ENCODE measurements at places on chromosomes 3 and 15. TPM values are rescaled to one million over a fixed set of nuclear protein-coding genes. Genes with fewer than 3 reads are reported as not detected.

RAB6B gene
- 2.8 TPM for total RNA-seq

AP3B2 gene
- under 0.01 TPM for total RNA-seq

HDC gene
- total RNA-seq, result not detected

RGMA gene
- 0.40 TPM for total RNA-seq

INO80 gene
- total RNA-seq, result 27.3 TPM

RBMS3 gene
- 7.7 TPM for total RNA-seq

POC1A gene
- 35.6 TPM for total RNA-seq

GOLGA8Q gene
- not detected for total RNA-seq

DCLK3 gene
- total RNA-seq, result 0.07 TPM

NR2C2 gene
- total RNA-seq, result 15.4 TPM

GOLGA6L4 gene
- total RNA-seq, result 0.36 TPM

TLR9 gene
- not detected for total RNA-seq

FILIP1L gene
- total RNA-seq, result 24.1 TPM

HTR3E gene
- total RNA-seq, result not detected

SCAPER gene
- total RNA-seq, result 5.4 TPM

SCAANT1 gene
- total RNA-seq, result not detected

SEMA3G gene
- total RNA-seq, result 0.43 TPM

EXD1 gene
- not detected for total RNA-seq

HACD2 gene
- 29.4 TPM for total RNA-seq

ZNF80 gene
- total RNA-seq, result not detected

CLDN16 gene
- total RNA-seq, result 29.7 TPM

SPINK8 gene
- total RNA-seq, result not detected

POPDC2 gene
- 0.06 TPM for total RNA-seq

STRIT1 gene
- total RNA-seq, result not detected

TM4SF1 gene
- total RNA-seq, result 304 TPM

CEMIP gene
- 0.06 TPM for total RNA-seq

VILL gene
- 6.1 TPM for total RNA-seq

RASL12 gene
- not detected for total RNA-seq

CKMT1A gene
- 8.1 TPM for total RNA-seq

NTRK3 gene
- total RNA-seq, result not detected

SERINC4 gene
- total RNA-seq, result not detected

ARGFX gene
- total RNA-seq, result not detected

ARIH2 gene
- 44.8 TPM for total RNA-seq

ERC2 gene
- total RNA-seq, result 2.7 TPM

HRG gene
- not detected for total RNA-seq

ADAMTS17 gene
- 0.06 TPM for total RNA-seq

SLC6A1 gene
- total RNA-seq, result not detected

CHRM5 gene
- not detected for total RNA-seq

DUOX1 gene
- 0.22 TPM for total RNA-seq

PTH1R gene
- total RNA-seq, result 1.2 TPM

CYP1A1 gene
- 0.14 TPM for total RNA-seq

CLDN11 gene
- total RNA-seq, result 33.7 TPM

GOLGA6B gene
- total RNA-seq, result not detected

CFAP91 gene
- 2.2 TPM for total RNA-seq

CYP11A1 gene
- 2.6 TPM for total RNA-seq

SORD gene
- 32.7 TPM for total RNA-seq

TMEM158 gene
- 5.0 TPM for total RNA-seq

GNAT1 gene
- total RNA-seq, result not detected

ADCY5 gene
- total RNA-seq, result 2.7 TPM

RBPMS2 gene
- 0.36 TPM for total RNA-seq

LRRC3B gene
- not detected for total RNA-seq

ZSCAN29 gene
- total RNA-seq, result 15.6 TPM

SCN11A gene
- not detected for total RNA-seq

PDZRN3 gene
- 0.22 TPM for total RNA-seq

LRRIQ4 gene
- not detected for total RNA-seq

ADAMTS9 gene
- 92.7 TPM for total RNA-seq

BOC gene
- 1.0 TPM for total RNA-seq

HESX1 gene
- total RNA-seq, result 0.14 TPM

GOLGA6D gene
- not detected for total RNA-seq

Measured in epithelial cell of proximal tubule (primary cell).